Hair follicle dermal papilla cell (primary cell): ENCODE measurements at places on chromosomes 4 and X. TPM values are rescaled to one million over a fixed set of nuclear protein-coding genes. Genes with fewer than 3 reads are reported as not detected.

The FAM47E gene
- total RNA-seq = 0.36 and 0.97 TPM in 2 replicates

The DDX53 gene
- not detected in 2 replicates for total RNA-seq

The COX7B2 gene
- total RNA-seq = not detected in 2 replicates

The BGN gene
- total RNA-seq = 39.8 and 63.6 TPM in 2 replicates

The SMPX gene
- not detected in 2 replicates for total RNA-seq

The GYG2 gene
- total RNA-seq = 0.61 and 0.97 TPM in 2 replicates

The PRKG2 gene
- 0.16 and 0.49 TPM in 2 replicates for total RNA-seq

The NUP54 gene
- total RNA-seq = 47.4 and 51.1 TPM in 2 replicates

The TMEM175 gene
- total RNA-seq = 13.3 and 15.1 TPM in 2 replicates

The MYOZ2 gene
- not detected in 2 replicates for total RNA-seq

The ADAM29 gene
- total RNA-seq = not detected in 2 replicates

The POLN gene
- total RNA-seq = 3.2 and 3.5 TPM in 2 replicates

The FHIP1A gene
- total RNA-seq = 0.85 and 1.6 TPM in 2 replicates

The PHKA1 gene
- 1.8 and 4.5 TPM in 2 replicates for total RNA-seq

The FGD1 gene
- total RNA-seq = 12.5 and 14.4 TPM in 2 replicates

The SPRY1 gene
- total RNA-seq = 19.6 and 20.6 TPM in 2 replicates

The MTTP gene
- 0.24 TPM in 1 of 2 replicates, not detected in the other for total RNA-seq

The CTPS2 gene
- total RNA-seq = 7.8 and 11.8 TPM in 2 replicates

The ATXN3L gene
- not detected in 2 replicates for total RNA-seq

The HPF1 gene
- total RNA-seq = 13.8 and 18.7 TPM in 2 replicates

The GAB3 gene
- total RNA-seq = 0.12 and 0.65 TPM in 2 replicates

The SRP72 gene
- total RNA-seq = 79.3 and 89.7 TPM in 2 replicates

The CCDC158 gene
- 0.61 and 0.65 TPM in 2 replicates for total RNA-seq

The TMSB15A gene
- total RNA-seq = 0.32 and 1.3 TPM in 2 replicates

The MAP7D2 gene
- total RNA-seq = 0.16 and 0.49 TPM in 2 replicates

The DAPP1 gene
- not detected in 2 replicates for total RNA-seq

The CXCL10 gene
- 0.16 and 0.36 TPM in 2 replicates for total RNA-seq

The ARAF gene
- 23.8 and 28.6 TPM in 2 replicates for total RNA-seq

The IQCM gene
- not detected in 2 replicates for total RNA-seq

The PPARGC1A gene
- total RNA-seq = 10.2 and 15.9 TPM in 2 replicates

The HTR2C gene
- total RNA-seq = not detected in 2 replicates

The DGKK gene
- total RNA-seq = not detected in 2 replicates

The SPP1 gene
- total RNA-seq = 2.3 and 22.7 TPM in 2 replicates

The LDB2 gene
- total RNA-seq = 7.8 and 16.6 TPM in 2 replicates

The TLR2 gene
- 1.1 and 2.6 TPM in 2 replicates for total RNA-seq
